ENCODE measurements at places on chromosomes 4 and X.

- DNase-seq = no peak
Measured at GRCh38 chrX:149453906-149454822, 50.9 kb downstream of the IDS start.

DNA sequence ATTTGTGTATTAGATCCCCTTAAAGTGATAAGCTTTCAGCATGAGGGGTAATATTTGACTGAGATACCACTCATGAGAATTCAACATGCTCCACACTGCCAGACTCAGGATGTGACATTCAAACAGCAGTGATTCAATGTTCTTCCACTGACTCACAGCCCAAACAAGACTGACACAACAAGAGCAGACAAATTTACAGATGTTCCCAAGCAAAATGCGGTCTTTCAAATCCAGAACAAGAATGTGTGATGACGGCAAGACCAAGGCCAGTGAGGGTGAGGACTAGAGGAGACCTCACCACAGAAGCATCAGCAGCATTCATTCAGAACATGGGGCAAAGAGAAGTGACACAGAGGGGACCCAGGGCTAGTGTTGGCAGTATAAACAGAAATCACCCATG lies 99.3 kb upstream of the GRIA3 start:
- DNase-seq = no peak

GRCh38 chr4:957581-958313 lies 15.6 kb downstream of the DGKQ start:
- no peak for DNase-seq

DNA sequence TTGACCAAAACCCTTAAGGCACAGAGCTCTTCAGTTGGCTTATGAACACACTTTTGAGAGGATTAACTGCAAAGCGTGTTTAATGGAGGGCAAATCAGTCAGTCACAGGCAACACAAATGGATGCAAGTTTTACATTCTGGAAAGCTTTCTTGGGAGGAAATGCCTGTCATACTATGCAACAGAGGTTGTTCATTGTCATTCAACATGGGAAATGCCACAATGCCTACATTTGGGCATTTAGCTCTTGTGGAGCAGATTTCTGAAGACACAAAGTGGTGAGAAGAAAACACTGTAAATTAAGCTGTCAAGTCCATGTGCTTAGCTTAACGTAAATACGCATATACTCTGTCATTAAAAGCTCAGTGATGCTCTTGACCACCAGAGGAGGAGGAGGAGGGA lies 41.1 kb downstream of the CBLL2 start:
- no peak for DNase-seq

DNA sequence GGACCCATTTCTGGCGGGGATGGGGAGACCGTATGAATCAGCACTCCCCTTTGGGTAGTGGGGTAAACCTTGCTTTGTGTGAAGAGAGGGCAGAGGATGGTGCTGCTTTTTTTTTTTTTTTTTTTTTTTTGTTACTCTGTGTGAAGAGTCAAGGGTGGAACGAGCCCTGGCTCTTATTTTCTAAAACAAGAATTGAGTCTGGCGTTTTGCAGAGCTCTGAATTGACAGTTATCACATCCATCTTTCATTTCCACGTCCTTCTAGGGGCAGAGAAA lies 1.2 kb downstream of the SLAIN2 start:
- DNase-seq = no peak

- DNase-seq = peak; percentile 2
Measured at GRCh38 chrX:150028692-150029091, 90.4 kb upstream of the EOLA2 start.

DNA sequence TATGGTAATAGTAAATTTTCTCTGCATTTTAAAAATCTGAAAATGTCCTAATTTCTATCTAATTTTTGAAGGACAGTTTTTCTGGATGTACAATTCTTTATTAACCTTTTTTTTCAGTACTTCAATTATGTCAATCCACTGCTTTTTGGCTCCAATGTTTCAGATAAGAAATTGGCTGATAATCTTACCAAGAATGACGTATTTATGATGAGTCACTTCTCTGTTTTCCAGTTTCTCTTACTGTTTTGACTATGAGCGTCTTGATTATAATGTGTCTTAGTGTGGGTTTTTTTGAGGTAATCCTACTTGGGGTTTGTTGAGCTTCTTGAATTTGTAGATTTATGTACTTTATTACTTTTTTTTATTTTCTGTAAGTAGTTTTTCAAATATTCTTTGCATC lies 47.2 kb downstream of the UGT2B11 start:
- DNase-seq = no peak

- no peak for DNase-seq
Measured at GRCh38 chrX:112012360-112012759, 70.2 kb downstream of the TRPC5 start.

- no peak for DNase-seq
Measured at GRCh38 chr4:4490041-4490440, 51.8 kb downstream of the STX18 start.

DNA sequence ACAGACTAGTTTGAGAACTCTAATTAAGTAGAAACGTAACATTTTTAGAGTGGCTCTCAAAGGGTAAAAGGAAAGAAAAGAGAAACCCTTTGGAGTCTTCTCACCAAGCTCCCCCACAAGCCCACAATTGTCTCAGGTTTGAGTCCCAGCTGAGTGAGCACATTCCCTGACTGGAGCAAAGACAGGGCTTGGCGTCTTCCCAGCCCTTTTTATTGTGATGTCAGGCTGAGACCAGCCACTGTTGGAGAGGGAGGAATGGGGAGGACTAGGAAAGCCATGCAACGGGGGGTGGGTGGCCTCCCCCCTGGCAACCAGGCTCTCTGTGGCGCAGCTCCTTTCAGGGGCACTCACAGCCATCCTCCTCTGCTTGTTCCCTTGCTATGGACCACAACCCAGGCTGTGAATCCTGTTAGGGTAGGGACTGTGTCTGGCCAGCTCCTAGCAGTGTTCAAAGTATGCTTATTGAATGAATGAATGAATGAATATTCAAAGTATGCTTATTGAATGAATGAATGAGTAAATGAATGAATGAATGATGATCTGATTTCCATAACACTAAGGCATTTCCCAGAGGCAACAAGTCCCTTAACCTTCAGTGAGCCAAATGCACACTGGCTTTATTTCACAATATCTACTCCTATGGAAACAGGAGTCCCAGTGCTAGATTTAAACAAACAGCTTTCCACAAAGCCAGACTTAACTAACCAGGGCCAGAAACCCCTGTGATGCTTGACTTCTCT lies 413.3 kb downstream of the MID1IP1 start:
- DNase-seq = no peak

DNA sequence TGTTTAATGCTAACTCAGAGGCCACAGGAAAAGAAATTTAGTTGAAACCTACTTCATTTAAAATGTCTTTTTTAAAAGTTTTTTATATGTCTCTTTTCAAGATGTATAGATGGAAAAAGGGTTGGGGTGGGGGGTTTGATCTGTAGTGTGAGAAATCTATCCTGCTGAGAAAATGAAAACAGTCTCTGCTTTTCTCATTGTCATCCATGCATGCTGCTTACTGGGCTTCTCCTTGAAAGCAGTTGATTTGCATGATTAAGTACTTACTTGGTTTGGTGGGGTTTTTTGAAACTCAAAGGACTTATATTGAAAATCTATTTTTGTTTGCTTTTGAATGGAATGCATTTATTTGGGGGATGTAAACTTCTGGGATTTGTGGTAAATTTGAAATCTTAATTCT lies 313.6 kb upstream of the DKK2 start:
- no peak for DNase-seq

- no peak for DNase-seq
Measured at GRCh38 chr4:125459531-125459930, 144.8 kb downstream of the FAT4 start.

- no peak for DNase-seq
Measured at GRCh38 chr4:170234800-170235199, 145.0 kb upstream of the AADAT start.

DNA sequence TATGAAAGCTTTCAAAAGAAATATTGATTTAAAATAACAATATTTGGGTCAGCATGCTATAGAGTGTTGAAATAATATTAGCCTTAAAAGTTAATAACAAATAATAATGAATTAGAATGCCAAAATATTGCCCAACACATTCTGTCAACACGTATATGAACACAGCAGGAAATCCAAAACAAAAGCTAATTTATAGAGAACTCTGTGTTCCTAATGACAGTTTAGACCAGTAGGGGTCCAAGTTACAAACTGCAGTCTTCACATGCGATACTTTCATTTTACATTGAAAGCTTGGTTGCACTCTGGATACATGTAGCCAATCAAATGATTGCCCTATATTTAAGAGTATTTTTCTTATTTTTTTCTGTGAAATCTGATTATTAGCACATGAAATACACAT lies 274.4 kb downstream of the DCTD start:
- DNase-seq = no peak

GRCh38 chr4:156958276-156959074 lies 13.1 kb downstream of the PDGFC start:
- DNase-seq = no peak

DNA sequence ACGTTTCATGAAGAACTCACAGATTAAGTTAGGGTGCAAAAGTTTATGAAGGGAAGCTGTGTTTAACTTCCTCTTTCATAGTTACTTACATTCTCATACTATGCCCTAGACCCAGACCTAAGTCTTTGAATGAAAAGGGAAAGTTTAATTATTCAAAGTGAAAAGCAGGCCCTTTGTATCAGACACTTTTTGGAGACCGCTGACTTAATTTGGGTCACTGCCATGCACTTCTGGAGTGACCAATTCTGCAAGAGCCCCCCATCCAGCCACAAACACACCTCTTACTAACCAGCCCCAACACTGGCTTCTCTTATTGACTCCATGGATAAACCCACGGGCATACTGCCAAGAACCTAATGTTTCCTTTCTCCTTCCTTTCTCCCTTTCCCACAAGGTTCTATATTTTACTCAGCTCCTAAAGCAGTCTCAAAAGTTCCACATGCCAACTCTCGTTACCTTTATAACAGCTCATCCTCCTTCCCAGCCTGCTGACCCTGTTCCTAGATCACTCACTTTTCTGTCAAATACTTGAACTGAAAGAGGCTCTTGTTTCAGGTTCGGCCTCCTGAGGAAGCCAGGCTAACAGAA lies 34.5 kb downstream of the ABCE1 start:
- no peak for DNase-seq

- no peak for DNase-seq
Measured at GRCh38 chr4:86443495-86443894, 83.6 kb upstream of the MAPK10 start.

GRCh38 chr4:19969492-19969891 lies 282.2 kb upstream of the SLIT2 start:
- no peak for DNase-seq

- no peak for DNase-seq
Measured at GRCh38 chr4:73721909-73722308, 18.5 kb upstream of the CXCL8 start.

GRCh38 chr4:86963697-86964096 lies 28.9 kb downstream of the AFF1 start:
- DNase-seq = no peak

- peak; percentile 61 for DNase-seq
Measured at GRCh38 chr4:123479944-123480343, 83.3 kb downstream of the SPRY1 start.

DNA sequence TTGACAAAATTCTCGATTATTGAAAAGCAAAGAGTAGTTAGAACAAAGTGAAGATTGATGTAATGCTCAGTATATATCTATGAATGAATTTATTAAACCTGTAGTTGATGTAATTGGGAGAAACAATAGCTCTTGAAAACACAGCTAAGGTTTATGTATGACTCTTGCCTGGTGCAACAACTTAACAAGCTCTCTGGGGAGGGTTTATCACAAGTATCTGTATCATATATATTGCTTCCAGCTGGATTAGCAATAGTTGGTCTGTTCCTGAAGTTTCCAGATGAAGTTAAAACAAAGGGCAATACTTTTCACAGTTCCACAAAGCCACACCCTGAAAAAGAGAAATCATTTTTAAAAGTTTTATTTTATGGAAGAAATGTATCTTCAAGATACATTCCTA lies 91.4 kb downstream of the ARSJ start:
- no peak for DNase-seq

- DNase-seq = no peak
Measured at GRCh38 chrX:143570782-143571181, 53.5 kb upstream of the SPANXN3 start.

- no peak for DNase-seq
Measured at GRCh38 chr4:54475546-54475945, 182.2 kb upstream of the KIT start.

GRCh38 chr4:89136525-89136924 lies 25.2 kb downstream of the TIGD2 start:
- DNase-seq = no peak

DNA sequence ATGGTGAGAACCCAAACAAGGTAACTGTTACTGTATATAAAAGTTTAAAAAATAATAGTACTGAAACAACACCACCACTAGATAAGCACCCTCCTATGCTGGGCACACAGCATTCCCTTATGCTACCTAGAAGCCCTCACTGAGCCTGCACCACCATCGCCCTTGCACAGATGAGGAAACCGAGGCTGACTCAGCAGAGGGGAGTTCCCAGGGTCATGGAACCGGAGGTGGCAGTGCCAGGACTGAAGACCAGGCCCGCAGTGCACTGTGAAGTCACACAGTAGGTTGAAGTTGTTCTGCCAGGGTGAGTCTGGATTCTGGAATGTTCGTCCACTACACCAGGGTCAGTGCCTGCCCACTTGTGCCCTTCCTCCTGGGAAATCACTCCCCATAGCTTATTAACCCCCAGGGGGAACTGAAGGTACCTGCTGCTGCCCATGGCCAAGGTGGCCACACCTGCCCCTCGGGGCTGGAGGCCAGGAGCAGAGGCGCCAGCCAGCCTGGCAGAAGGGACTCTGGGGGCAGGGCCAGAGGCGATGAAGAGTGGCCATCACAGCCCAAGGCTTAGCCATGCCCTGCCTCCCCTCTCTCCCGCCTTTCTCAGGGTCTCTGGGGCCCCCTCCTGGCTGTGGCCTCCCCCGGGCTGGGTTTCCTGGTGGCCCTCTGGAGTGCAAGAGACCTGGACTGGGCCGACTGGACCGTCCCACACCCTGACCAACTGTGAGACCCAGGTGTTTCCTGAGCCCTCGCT lies 15.1 kb upstream of the ABLIM2 start:
- DNase-seq = no peak

- no peak for DNase-seq
Measured at GRCh38 chr4:168569066-168569930, 72.4 kb downstream of the PALLD start.

DNA sequence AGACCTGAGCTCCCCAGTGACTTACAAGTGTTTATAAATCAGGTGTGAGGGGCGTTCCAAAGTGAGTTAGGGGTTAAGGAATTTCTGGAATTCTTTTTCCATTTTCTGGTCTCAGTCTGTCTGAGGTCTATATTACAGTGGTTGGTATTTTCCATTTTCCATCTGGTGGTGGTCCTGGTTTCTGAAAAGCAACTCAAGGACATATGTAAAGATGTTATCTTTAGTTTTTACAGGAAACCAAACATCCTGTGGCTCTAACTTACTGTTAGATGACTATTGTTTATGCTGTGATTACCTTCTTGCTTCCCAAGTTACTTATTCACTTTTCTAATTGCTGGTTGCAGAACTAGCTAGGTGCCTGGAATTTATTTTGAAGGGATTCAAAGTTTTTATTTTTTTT lies 53.5 kb upstream of the IL21 start:
- no peak for DNase-seq

- no peak for DNase-seq
Measured at GRCh38 chr4:152188801-152189200, 347.1 kb downstream of the FBXW7 start.

- no peak for DNase-seq
Measured at GRCh38 chrX:25084446-25084845, 68.7 kb upstream of the ARX start.

- DNase-seq = no peak
Measured at GRCh38 chr4:147326591-147326990, 154.3 kb upstream of the EDNRA start.

GRCh38 chr4:184396570-184397515 lies 77.5 kb downstream of the IRF2 start:
- no peak for DNase-seq

Measured in immature natural killer cell (primary cell).